CD8-positive, alpha-beta memory T cell (primary cell): ENCODE measurements at places on chromosomes 11 and 22.

DNA sequence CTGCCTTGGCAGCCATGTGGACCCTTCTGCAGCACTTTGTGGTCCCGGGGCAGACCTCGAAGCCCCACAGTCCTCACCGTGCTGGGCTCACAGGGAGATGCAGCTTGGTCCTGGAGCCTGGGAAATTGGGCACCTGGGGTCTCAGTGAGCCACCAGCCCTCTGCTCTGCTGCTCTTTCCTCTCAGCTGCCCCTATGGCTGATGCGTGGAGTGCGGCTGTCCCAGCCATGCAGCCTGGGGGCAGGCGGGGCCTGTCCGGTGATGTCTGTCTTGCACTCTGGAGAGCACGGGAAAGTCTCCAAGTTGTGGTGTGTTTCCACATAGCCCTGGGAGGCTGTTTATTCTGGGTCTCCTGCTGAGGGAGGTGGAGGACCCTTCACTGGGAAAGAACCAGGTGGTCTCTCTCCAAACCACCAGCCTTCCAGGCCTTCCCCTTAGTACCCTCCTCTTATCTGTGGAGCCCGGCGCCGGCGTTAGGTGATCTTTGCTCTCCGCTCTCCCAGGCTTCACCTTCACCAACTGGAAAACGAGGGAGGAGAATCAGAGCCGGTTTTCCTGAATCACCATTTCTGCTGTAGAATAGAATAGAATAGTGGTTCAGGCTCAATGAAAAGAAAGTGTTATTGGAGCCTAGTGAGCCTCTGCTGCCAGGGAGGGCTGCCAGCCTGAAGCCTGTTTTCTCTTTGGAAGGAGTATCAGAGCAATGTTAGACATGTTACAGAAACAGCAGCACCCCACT, 41.2 kb upstream of the GRAMD4 start:
- peak overlapping the region; percentile 57 for H3K27ac ChIP-seq
- peaks cover 30% of the 10 kb centered on the region for H3K4me1 ChIP-seq
- H3K4me3 ChIP-seq: no peak overlapping the region
- DNase-seq: no peak

DNA sequence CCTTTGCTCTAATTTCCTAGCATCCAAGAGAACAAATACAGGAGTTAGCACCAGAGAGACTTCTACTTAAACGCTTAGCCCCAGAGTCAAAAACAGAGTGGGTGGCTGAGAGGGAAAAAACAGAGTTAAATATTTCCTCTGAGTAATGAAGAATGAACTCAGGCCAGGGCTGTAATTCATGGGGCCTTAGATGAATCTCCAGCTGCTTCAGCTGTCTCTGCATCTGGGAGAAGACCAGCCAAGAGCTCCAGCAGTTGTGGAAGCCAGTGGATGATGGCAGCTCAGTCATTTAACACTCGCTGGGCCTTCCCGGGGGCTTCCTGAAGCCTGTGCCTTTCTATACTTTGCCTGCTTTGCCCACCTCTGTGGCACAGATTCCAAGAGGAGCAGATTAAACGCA, 5.7 kb upstream of the ADAMTS15 start:
- no peak for DNase-seq
- peaks cover 10% of the 10 kb centered on the region for H3K4me1 ChIP-seq
- H3K27me3 ChIP-seq: peaks cover 3% of the 10 kb centered on the region

- H3K36me3 ChIP-seq: no peaks in the 10 kb centered on the region
- DNase-seq: no peak
- H3K27ac ChIP-seq: no peak overlapping the region
- no peaks in the 10 kb centered on the region for H3K27me3 ChIP-seq
- H3K4me1 ChIP-seq: peaks cover 12% of the 10 kb centered on the region
Observed at GRCh38 chr22:36873614-36874308, 13.0 kb downstream of the NCF4 start.

GRCh38 chr11:124946735-124947141, 7.3 kb upstream of the CCDC15 start:
- H3K4me1 ChIP-seq: peaks cover 42% of the 10 kb centered on the region
- H3K36me3 ChIP-seq: no peaks in the 10 kb centered on the region
- H3K4me3 ChIP-seq: no peak overlapping the region
- DNase-seq: no peak
- H3K27me3 ChIP-seq: no peaks in the 10 kb centered on the region

DNA sequence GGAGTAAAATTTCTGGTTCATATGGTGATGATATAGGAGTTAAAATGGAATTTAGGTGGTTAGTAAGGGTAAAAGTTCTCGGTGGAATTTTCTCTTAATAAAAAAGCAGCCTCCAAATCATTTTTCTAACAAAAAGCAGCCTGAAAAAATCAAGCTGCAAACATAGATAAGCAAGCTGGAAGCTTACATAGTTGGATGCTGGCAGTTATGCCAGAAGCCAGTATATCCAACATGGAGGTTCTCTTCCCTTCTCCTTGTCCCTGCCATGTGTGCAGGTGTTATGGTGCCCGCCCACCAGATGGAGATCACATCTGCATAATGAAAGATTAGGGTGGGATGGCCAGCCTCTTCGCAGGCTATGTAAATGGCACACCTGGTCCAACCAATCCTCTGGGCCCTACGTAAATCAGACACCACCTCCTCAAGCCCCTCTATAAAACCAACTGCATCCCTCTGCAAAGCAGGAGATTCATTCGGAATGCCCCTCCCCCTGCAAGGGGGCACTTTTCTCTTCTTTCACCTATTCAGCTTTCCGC, 22.4 kb downstream of the PIWIL3 start:
- H3K27me3 ChIP-seq: no peaks in the 10 kb centered on the region
- no peaks in the 10 kb centered on the region for H3K4me1 ChIP-seq
- H3K27ac ChIP-seq: no peak overlapping the region
- H3K4me3 ChIP-seq: no peak overlapping the region

- H3K4me1 ChIP-seq: no peaks in the 10 kb centered on the region
- no peak overlapping the region for H3K27ac ChIP-seq
- DNase-seq: no peak
Observed at GRCh38 chr11:123033895-123034294, 28.0 kb downstream of the HSPA8 start.

DNA sequence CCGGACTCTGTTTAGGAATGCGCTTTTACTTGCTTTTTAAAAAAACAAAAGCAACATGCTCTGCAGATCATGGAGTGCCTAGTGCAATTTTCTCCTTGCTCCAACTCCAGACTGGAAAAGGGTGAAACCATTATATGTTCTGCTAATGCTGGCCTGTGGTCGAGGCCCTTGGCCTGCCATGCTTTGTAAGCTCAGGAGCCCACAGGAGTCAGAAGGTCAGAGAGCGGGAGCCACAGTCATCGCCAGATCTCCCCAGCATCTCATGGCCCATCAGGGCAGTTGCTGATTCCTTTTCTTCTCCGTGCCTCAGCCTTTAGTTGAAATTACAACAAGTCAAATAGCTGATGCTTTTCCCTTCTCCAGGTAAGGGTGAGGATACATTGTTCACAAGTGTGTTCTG, 80.3 kb downstream of the DDIAS start:
- H3K36me3 ChIP-seq: no peaks in the 10 kb centered on the region
- no peak overlapping the region for H3K27ac ChIP-seq
- no peaks in the 10 kb centered on the region for H3K4me1 ChIP-seq
- no peaks in the 10 kb centered on the region for H3K27me3 ChIP-seq
- H3K4me3 ChIP-seq: no peak overlapping the region

- DNase-seq: no peak
- H3K4me3 ChIP-seq: no peak overlapping the region
- H3K27me3 ChIP-seq: no peaks in the 10 kb centered on the region
- H3K4me1 ChIP-seq: no peaks in the 10 kb centered on the region
Observed at GRCh38 chr11:102950622-102951081, 4.9 kb downstream of the MMP13 start.

DNA sequence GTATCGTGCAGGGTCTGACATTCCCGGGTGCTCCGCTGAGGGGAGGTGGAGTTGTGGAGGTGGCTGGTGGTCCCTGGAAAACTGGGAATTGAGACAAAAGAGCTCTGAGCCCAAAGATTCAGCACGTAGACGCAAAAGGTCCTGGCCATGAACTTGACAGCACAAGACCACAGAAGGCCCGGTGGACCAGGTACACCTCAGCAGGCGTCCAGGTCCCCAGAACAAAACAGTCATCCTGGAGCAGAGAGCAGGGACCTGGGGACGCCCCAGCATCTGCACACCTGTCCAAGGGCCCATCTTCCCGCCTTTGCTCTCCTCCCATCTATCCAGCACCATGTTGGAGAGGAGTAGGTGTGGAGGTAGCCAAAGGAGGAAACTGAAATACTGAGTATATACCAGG, 13.8 kb upstream of the MB start:
- H3K27ac ChIP-seq: no peak overlapping the region

GRCh38 chr22:43036282-43036829, 21.4 kb upstream of the PACSIN2 start:
- no peak for DNase-seq
- H3K36me3 ChIP-seq: no peaks in the 10 kb centered on the region
- H3K27ac ChIP-seq: no peak overlapping the region

- H3K4me3 ChIP-seq: no peak overlapping the region
- H3K27me3 ChIP-seq: no peaks in the 10 kb centered on the region
- no peaks in the 10 kb centered on the region for H3K4me1 ChIP-seq
- H3K36me3 ChIP-seq: no peaks in the 10 kb centered on the region
- DNase-seq: no peak
Observed at GRCh38 chr22:23032658-23033057, 37.7 kb upstream of the GNAZ start.

- no peaks in the 10 kb centered on the region for H3K4me1 ChIP-seq
- no peaks in the 10 kb centered on the region for H3K36me3 ChIP-seq
- no peak overlapping the region for H3K27ac ChIP-seq
- H3K27me3 ChIP-seq: no peaks in the 10 kb centered on the region
- no peak for DNase-seq
- no peak overlapping the region for H3K4me3 ChIP-seq
Observed at GRCh38 chr22:33300165-33300564, 242.0 kb upstream of the SYN3 start.

DNA sequence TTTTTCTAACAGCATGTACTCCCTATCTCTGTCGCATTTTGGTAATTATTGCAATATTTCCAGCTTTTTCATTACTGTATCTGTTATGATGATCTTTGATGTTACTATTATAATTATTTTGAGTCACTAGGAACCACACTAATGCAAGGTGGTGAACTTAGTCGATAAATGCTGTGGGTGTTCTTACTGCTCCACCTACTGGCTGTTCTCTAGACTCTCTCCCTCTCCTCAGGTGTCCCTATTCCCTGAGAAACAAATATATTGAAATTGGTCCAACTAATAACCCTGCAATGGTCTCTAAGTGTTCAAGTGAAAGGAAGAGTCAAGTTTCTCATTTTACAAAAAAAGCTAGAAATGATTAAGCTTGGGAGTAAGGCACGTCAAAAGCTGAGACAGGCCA, 10.5 kb downstream of the ARL14EP start:
- no peak overlapping the region for H3K4me3 ChIP-seq
- DNase-seq: no peak
- peaks cover 44% of the 10 kb centered on the region for H3K36me3 ChIP-seq
- H3K4me1 ChIP-seq: peaks cover 4% of the 10 kb centered on the region

DNA sequence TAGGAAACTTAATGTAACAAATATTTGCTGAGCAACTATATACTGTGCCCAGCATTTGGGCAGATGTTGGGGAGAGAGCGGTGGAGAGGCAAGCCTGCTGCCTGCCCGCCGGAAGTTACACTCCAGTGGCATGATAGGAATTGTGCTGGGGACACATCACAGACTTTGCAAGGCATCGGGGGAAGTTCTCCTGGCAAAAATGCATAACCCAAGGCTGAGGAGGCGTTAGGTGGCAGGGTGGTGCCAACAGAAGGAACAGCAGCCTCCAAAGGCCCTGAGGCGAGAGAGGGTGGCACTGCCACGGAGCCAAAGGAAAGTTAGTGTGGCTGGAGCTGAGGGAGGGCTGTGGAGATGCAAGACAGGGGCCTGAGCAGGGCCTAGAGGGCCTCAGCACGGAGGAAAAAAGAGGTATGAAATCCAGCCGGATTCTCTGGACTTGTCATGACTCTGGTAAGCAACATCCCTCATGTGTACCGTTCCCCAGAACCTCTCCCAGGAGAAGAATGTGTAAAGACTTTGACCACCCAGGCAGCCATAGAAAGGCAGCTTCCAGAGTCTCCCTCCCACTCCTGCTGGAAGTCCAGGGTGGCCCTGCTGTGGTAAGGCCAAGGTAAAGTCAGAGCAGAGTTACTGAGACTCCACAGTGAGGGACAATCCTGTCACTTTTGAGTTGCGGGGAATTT, 76.1 kb upstream of the RAB1B start:
- peaks cover 33% of the 10 kb centered on the region for H3K36me3 ChIP-seq
- no peaks in the 10 kb centered on the region for H3K27me3 ChIP-seq
- H3K27ac ChIP-seq: no peak overlapping the region
- H3K4me3 ChIP-seq: no peak overlapping the region
- H3K4me1 ChIP-seq: no peaks in the 10 kb centered on the region
- no peak for DNase-seq

GRCh38 chr11:106681435-106681834, 336.8 kb downstream of the GUCY1A2 start:
- no peaks in the 10 kb centered on the region for H3K27me3 ChIP-seq
- no peaks in the 10 kb centered on the region for H3K4me1 ChIP-seq
- H3K27ac ChIP-seq: no peak overlapping the region
- no peaks in the 10 kb centered on the region for H3K36me3 ChIP-seq
- H3K4me3 ChIP-seq: no peak overlapping the region

GRCh38 chr11:70169632-70170031, 33.5 kb upstream of the FADD start:
- H3K4me1 ChIP-seq: no peaks in the 10 kb centered on the region
- no peak for DNase-seq
- no peak overlapping the region for H3K4me3 ChIP-seq
- H3K27me3 ChIP-seq: no peaks in the 10 kb centered on the region
- no peaks in the 10 kb centered on the region for H3K36me3 ChIP-seq
- no peak overlapping the region for H3K27ac ChIP-seq

GRCh38 chr22:49783926-49784629, 43.6 kb downstream of the BRD1 start:
- H3K4me3 ChIP-seq: no peak overlapping the region
- H3K36me3 ChIP-seq: peaks cover 16% of the 10 kb centered on the region
- no peaks in the 10 kb centered on the region for H3K27me3 ChIP-seq

- H3K27ac ChIP-seq: no peak overlapping the region
- H3K36me3 ChIP-seq: no peaks in the 10 kb centered on the region
- no peaks in the 10 kb centered on the region for H3K4me1 ChIP-seq
- no peak for DNase-seq
Observed at GRCh38 chr11:77557553-77557952, 32.2 kb upstream of the AQP11 start.
